ENCODE measurements at places on chromosomes 16 and 17.
A peak's percentile ranks its signal among the peaks of the same experiment; 100 is the strongest.

- DNase-seq: no peak
These were observed 58.5 kb downstream of the RGS9 start for GRCh38 chr17:65195716-65196115.

DNA sequence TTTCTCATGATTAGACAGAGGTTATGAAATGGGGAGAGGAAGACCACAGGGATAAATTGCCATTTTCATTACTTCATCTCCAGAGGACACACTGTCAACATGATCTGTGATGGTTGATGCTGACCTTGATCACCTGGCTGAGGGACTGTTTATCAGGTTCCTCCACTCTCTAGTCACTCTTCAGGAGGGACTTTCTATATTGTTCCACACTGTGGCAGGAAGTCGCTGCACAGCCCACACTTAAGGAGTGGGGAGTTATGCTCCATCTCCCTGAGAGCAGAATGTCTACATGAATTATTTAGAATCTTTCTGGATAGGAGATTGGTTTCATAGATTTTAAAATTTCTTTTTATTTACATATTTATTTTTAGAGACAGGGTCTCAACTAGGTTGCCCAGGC lies 46.7 kb downstream of the CYB5B start:
- DNase-seq: no peak

DNA sequence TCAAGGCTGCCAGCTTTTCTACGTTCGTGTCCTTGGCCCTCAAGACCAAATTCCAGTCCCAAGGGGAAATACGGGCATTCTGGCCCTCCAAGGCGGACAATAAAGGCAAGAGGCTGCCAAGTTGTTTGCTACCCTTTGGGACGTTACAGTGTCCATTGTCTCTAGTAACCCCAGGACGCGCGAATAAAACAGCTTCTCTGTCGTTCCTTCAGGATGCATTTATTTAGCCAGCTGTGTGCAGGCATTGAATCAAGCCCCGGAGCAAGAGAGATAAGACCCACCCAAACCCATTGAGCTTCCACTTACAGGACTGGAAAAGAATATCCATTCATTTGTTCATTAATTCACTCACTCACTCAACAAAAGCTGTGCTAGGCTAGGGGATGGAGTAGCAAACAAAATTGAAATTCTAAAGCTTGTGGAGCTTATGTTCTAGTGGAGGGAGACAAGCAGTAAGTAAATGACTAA lies 656 bp downstream of the MRPL58 start:
- no peak for DNase-seq

DNA sequence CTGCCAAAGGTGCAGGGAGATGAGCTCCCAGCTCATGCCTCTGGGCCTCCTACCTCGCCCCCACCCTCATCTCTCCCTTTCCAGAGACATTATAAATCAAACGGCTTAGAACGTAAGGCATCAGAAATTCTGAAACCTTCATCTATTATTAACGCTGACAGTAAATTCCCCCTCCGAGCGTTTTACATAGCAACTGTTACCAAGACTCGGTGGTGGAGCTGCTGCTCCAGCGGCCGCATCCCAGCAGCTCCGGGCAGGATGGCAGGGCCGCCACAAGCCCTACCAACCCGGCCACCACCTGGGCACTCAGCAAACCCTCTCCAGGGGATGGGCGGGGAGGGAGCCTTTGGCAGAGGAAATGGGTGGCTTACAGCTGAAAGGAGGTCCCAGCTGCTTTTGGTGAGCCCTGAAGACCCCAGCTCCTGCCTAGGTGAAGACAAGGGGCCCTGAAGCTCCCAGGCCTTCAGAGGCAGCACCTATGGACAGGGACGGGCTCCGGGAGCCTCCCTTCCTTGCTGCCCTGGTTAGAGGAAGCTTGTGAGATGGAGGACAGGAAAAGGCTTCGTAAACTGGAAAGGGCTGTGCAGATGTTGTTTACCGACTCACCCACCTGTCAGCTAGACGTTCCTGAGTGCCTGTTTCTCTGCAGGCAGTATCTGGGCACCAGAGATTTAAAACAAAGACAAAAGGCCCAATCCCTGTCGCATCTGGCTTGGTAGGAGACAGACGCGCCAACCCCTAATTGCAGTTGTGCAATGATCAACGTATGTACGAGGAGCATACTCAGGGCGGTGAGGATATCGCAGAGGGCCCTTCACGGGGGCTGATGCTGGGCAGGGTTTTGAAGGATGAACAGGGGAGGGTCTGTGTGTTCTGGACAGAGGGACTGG lies 76.9 kb downstream of the RAI1 start:
- no peak for DNase-seq

- no peak for DNase-seq
These were observed 142.8 kb downstream of the MAP2K6 start for GRCh38 chr17:69557339-69557738.

- no peak for DNase-seq
These were observed 65.4 kb upstream of the RASL10B start for GRCh38 chr17:35666070-35666469.

GRCh38 chr17:12098568-12098967 lies 77.9 kb downstream of the MAP2K4 start:
- DNase-seq: no peak

GRCh38 chr16:51825779-51826178 lies 674.7 kb upstream of the SALL1 start:
- DNase-seq: no peak

DNA sequence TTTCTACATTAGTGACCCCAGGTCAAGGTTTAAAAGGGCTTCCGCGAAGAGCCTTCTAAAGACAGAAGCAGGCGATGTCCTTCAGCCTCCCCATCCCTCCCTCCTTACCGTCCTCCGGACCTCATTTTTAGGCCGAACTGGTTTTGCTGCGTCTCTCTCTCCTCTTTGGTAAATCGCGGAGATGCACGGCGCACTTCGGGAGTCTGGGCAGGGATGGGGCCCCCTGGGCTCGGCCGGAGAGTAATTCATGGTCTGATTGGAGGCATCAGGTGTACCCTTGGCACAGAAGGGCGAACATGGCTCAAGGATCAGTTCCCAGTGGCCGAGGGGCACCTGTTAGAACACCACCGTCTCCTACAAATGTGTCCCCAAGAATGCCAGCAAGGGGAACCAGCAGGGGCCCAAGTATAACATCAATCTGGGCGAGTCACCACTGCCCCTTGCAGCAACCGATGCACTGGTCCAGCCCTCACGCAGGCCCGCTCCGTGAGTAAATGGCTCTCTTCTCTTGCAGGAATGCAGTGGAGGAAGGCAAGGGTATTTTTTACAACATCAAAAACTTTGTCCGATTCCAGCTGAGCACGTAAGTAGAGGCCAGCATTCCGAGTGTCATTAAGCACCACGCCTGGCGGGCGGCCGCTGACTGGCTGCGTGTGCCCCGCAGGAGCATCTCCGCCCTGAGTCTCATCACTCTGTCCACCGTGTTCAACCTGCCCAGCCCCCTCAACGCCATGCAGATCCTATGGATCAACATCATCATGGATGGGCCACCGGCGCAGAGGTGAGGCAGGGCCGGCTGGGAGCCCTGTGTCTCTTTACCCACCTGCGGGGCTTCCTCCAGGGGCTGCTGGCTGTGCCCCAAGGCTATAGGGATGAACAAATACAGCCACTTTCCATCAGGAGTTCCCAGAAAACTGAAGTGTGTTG lies 45.6 kb downstream of the MEAK7 start:
- DNase-seq: no peak

DNA sequence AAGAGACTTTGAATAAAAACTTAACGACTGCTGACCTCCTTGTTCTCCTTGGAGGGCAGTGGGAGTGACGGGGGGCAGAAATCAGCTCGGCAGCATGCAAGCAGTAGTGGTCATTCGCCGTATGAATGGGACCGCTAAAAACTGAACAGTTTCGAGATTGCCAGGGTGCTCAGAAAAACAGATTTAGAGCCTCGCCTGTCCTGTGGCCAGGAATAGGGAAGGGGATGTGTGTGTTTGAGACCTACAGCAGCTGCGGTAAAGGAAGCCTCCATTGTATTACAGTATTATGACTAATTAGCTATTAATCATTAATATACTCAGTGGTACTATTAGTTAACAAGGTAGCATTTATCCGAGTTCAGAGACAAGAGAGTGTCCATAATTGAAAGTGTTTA lies 670 bp upstream of the ZNF652 start:
- no peak for DNase-seq

- peak; percentile 76 for DNase-seq
These were observed 1.2 kb upstream of the COG1 start for GRCh38 chr17:73191443-73192205.

All from EH (cell line).